Choroid plexus epithelial cell (primary cell): ENCODE measurements at places on chromosomes 3 and 15.

GRCh38 chr15:37149146-37149545 lies 48.8 kb upstream of the MEIS2 start:
- DNase-seq, result no peak

- DNase-seq, result no peak
Observed at GRCh38 chr15:43867096-43867495, 40.3 kb downstream of the WDR76 start.

DNA sequence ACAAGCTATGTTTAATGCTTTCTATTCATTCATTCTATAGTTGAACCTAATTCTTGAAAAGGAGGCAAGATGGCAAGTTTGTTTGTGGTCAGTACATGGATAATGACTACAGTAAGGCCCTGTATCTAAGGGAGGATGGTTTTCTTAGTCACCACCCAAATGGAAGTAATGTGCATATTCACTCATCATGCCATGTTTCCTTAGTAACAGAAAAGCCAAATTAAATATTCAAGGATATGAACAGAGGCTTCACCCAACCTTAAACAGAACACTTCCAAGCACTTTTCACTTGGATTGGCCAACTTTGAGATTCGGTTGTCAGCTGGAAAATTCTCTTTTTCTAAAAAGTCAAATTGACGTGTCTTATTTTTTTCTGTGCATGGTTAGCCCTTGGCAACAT lies 805.3 kb upstream of the LMCD1 start:
- DNase-seq, result no peak

DNA sequence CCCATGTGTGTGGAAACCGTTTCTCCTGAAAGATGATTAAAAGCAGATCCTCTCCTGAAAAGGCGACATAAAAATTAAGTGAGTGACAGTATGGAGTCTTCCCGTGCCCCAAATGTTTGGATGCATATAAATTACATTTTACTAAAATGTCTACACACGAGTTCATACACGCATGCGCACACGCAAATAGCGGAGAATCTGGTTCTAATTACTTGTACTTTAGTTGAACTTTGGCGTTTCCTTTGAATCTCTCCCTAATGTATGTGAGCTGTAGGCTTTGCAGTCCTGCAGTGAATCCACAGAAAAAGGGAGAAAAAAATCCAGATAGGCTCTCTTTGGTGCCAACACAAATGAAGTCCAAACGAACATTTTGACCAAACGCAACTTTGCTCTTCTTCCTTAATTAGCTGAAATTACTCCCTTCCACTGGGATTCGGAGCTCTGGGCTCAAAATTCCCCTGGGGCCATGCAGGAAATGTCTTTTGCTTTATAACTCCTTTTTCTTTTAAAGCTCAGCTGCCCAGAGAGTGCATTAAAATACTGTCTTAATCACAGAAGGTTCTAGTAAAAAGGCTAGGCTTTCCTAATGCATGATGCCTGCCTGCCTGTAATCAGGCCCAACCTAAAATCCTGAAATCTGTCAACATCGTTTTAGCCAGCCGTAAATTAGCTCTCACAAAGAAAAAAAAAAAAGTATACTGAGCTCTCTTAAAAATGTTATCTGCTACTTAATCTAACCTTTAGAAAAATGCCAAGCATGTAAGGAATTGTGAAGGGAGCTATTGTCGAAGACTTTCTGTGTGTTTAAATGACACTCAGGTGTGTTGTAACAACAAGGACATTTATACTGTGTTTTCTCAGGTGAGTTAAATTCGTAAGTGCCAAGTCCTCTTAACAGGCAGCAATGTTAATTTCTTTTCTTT lies 26.2 kb downstream of the RARB start:
- peak; percentile 78 for DNase-seq

DNA sequence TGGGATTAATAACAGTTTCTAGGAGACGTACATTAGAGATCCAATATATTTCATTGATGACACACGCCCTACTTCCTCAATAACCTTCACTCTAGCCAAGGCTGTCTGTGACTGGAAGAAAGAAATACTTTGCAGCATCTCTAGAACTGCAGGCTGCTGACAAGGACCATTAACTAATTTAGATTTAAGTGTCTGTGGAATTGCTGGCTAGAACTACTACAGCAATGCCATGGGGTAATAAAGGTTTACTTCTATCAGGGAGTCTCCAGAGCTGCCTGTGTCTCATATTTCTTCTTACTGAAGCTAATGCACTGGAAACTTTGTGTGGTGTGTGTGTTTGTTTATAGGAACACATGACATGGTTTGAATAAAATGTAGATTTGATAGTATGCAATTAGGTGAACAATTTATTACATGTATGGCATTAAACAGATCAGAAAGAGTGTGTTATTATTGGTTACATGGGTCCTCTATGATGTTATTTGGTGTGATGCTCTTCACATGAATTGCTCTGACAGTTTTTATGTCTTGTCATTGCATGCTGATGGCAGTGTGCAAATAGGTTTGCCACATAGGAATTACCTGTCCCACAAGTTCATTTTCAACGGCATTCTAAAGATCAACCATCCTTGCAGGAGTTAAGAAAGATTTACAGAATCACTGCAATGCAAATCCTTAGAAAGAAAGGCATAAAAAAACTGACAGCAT lies 916.2 kb upstream of the CADM2 start:
- no peak for DNase-seq

DNA sequence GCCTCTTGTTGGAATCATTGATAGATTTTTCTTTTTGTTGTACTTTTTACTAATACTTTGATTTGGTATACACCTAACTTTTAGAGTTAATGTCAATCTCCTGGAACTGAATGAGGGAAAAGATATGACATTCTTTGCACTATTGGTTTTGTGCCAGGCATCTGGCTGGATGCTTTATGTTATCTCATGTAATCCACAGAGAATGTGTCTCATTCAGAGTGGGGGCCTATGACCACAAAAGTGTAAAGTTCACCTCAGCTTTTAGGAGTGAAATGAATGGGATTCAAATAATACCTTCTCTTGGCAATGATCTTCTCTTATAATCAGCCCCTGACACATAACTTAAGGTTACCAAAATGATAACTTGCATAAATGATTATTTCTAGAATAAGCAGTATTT lies 329.1 kb upstream of the ROPN1 start:
- no peak for DNase-seq

- peak; percentile 93 for DNase-seq
Observed at GRCh38 chr15:101255615-101256241, 3.9 kb upstream of the CHSY1 start.

DNA sequence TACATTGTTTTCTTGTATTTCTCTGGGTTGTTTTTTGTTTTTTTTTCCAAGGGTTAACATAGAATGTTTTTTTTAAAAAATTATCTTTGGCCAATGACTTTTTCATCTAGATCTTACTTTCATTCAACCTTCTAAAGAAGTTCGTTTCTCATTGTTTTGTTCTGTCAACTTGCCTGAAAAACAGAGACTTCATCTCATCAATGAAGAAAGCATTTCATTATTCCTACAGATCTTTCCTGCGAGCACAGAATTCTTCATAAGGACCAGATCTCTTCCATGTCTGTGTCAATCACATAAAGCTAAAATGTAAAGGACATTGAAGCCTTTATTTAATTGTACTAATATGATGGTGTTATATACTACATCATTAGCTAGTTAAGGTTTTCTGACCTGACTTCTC lies 9.7 kb upstream of the EIF3J start:
- DNase-seq, result no peak

DNA sequence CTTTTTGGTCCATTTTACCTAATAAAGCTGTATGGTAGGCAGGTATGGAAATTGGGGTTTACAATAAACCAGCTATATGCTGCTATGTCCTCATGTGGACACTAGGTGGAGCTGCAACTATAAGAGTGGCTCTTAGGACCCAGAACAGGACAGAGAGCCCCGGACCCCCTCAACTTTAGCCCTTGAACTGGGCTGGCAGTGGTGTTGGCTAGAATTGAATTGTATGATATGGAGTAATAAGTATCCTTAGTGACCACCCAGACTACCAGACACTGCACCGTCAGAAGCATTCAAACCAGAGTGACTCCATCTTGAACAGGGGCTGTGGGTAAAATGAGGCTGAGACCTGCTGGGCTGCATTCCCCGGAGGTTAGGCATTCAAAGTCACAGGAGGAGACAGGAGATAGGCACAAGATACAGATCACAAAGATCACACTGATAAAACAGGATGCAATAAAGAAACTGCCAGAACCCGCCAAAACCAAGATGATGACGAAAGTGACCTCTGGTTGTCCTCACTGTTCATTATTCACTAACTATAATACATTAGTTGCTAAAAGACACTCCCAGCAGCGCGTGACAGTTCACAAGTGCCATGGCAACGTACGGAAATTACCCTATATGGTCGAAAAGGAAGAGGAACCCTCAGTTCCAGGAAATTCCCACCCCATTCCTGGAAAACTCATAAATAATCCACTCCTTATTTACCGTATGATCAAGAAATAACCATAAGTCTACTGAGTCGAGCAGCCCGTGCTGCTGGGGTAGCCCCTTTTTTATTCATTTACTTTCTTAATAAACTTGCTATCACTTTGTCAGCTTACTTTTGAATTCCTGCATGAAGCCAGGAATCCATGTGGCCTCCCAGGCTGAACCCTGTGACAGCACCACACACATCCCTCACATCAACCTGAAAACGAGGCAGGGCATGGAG lies 68.7 kb upstream of the BLM start:
- DNase-seq, result peak; percentile 80

- no peak for DNase-seq
Observed at GRCh38 chr15:36067483-36068274, 511.7 kb upstream of the CDIN1 start.

- DNase-seq, result peak; percentile 73
Observed at GRCh38 chr3:13623101-13623654, 74.3 kb downstream of the FBLN2 start.

DNA sequence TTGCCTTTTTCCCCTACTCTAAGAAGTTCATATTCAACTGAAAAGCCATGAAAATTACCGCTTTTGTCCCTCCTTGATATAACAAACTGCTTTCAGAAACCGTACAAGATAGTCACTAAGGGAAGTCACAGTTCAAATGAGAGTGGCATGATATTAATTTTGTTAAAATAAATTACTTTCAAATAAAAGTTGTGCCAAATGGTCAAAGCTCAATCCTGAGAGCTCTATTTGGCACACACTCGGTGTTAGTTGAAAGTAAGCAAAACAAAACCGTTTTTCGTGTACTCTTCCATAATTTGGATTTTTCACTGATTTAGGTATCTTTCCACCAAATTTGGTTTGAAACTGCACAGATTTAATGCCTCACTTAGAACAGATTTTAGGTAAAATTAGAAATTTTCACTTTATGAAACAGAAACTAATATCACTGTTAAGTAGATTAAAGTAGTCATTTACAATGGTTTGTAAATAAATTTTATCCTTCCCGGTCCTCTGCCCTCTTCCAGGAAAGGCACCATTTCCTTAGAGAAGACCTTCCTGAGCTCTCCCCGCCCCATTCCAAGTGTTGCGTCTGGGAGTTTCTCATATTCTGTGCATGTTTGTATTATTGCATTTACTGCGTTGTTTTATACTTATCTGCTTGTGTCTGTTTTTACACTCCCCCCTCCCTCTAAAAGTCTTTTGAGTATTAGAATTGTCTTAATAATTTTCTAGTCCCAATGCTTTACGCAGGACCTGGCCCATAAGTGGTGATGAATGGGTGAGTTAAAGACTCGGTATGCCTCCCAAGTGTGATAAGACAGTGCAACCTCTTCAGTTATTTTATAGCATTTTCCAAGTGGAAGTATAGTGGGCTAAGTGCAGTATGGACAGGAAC lies 853 bp downstream of the TCAIM start:
- no peak for DNase-seq

- no peak for DNase-seq
Observed at GRCh38 chr3:151969026-151969642, 95.7 kb downstream of the SUCNR1 start.

- DNase-seq, result no peak
Observed at GRCh38 chr3:105526360-105527111, 159.8 kb downstream of the ALCAM start.

DNA sequence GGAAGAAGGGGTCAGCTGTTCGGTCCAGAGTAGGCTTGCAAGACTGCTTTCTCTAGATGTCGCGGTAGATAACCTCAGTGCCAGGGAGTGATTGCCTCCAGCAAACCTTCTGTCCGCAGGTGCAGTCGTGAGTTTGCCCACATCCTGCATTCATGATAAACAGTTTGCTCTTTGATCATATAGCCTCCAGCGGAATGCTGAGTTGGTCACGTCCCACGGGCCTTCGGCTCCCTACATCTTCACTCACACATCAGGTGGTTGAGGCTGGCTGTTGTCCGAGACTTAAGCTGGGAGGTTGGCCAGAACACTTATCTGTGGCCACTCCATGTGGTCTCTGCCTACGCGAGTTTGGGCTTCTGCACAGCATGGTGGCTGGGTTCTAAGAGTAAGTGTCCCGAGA lies 62.1 kb upstream of the NR2C2 start:
- no peak for DNase-seq

DNA sequence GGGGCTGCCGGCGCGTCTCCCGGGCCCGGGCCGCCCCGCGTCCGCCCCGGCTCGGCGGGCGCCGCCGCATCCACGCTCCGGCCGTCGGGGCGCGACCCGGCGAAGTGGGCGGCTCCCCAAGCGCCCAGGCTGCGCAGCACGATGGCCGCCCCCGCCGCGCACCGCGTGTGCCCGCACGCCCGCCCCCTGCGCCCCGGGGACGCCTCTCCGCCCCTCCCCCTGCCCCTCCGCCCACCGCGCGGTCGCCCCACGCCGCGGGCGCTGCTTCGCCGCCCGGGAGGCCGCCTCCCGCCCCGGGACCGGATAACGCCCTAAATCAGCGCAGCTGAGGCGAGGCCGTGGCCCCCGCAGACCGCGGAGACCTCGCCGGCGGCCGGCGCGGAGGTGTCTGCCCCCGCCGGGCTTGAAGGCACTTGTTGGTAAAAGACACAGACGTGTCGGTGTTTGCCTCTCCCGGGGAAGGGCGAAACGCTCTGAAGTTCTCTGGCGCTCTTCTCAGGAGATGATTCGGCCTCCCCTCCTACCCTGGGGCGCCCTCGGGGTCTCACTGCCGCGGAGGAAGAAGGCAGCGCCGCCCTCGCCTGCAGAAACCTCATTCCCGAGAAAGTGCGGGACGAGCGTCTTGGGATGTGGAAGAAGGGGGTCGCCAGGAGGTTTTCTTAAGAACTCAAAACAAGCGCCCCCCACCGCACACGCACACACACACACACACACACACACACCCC lies at the start of gene BNC1:
Gene BNC1, minus strand, starts transcription at position 106 of the 725 bp plus-strand sequence. Its CDS starts 36 bp downstream, at position 70.
- DNase-seq, result peak; percentile 29

DNA sequence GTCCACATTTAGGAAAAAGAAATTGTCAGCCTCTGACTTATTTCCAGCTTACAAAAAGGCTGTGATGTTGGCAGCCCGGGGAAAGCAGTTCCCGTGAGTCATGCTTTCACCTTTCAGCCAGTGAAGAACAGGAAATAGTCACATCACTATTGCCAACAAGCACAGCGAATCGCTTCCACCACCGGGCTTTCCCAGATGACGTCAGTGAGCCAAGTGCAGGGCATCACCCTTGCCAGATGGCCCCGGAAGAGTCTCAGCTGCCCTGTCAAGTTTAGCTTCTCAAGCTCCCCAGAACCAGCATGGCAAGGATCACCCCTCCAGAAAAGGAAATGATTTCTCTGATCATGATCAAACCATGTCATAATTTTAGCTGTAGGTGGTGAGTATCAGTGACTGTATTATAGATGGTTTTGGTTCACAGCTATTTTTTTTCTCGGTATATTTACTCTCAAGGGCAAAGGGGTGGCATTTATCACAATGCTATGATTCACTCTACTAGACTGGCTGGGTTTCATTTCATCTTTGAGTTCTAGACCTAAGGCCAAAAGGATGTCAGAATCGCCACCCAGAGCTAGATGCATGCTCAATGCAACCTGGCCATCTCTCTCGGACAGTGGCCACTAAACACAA lies 32.9 kb downstream of the B3GNT5 start:
- DNase-seq, result peak; percentile 99
